ENCODE measurements at places on chromosomes 7 and 10.

DNA sequence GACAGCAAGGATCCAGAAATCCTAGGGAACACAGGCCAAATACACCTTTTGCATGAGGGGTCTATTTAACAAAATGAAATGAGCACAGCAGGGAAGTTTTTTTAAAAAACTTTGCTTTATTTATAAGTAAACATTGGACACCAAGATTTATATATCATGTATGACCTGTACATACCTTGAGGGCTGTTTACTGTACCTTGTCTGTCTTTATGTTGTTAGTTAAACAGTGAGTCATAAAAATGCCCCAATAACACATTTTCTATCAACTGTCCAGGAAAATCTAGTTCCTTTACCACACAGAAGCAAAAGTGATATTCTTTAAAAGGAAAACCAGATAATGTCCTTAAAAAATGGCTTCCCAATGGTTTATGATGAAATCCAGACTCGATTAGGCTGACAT lies 45.1 kb upstream of the AGR3 start:
- no peak for DNase-seq

- no peak for DNase-seq
Observed at GRCh38 chr10:34374356-34375045, 440.6 kb downstream of the PARD3 start.

DNA sequence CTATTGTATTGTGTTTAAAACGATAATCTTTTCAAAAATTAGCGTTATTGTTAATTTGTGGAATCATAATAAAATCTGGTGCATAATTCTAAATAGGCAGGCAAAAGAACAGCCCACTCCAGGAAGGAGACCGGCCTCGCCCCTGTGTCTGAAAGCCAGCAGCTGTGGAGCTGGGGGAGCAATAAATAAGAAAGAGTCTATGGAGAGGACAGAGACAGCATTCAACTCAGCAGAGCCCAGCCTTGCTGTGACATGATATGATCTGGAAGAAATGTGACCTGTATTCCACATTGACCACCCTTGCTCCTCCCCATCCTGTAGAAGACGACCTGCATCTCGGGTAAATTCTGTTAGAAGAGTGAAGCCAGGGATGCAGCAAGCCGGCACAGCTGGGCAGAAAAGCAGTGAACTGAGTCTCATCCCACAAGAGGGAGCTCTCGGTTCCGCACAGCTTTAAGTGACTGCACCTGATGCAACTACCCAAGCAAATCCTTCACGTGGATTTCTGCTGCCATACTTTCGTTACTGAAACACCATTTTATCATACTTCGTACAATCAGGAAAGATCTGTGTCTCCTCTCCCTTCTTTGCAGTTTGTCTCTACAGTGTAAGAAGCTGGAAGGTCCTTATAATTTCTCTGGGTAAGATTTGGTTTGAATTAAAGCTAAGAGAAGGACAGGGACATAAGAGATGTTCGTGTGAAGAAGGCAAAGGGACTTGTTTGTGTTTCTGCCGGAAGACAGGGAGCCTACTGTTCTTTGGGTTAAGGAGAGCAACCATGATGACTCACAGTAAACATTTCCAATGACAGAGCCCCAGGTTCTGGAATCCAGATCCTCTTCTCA lies 427.1 kb downstream of the GPAM start:
- DNase-seq: peak; percentile 64

GRCh38 chr7:38806912-38807311 lies 102.1 kb downstream of the VPS41 start:
- no peak for DNase-seq

DNA sequence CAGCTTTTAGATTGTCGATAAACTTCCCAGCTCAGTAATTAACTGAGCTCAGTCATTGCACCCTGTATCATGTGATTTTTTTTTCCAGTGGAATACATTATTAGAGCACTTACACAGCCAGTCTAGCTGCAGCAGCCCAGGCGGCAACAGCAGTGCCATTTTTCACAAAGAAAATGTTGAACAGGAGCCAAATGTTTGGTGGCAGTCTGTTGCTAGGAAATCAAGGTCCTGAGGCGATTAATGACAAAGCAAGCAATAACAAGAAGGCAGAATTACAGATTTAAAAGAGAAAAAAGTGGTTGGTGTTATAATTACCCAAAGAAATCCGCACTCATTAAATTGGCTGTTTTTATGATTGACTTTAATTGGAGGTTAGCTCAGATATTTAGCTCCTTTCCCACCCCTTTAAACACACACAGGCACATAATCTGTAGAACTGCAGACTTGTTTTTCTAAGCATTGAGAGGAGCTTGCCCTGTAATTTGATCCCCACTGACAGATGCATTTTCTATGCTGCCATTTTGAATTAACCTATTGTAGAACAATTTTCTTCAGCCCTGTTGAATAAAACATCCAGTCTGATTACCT lies 267.4 kb downstream of the ADK start:
- DNase-seq: no peak

GRCh38 chr7:143002898-143003297 lies 24.0 kb downstream of the OR9A2 start:
- DNase-seq: no peak

DNA sequence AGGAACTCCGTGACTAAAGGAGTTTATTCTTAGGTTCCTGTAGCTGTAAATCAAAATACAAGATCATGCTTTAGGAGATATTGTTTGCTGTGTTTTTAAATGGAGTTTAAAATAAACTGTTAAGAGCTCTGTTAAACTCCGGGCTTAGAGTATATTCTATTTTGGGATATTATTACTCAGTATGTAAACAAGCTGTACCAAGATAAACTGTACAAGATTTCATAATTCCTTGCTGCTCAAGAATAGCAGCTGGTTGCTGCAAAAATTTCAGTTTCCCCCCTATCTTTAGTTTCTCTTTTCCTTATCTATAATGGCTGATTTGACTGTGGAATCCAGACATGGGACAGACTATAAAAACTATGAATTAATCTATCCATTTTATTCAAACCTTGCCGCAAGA lies 215.7 kb downstream of the HTR7 start:
- no peak for DNase-seq

GRCh38 chr7:87164433-87164832 lies 12.2 kb downstream of the DMTF1 start:
- DNase-seq: no peak

DNA sequence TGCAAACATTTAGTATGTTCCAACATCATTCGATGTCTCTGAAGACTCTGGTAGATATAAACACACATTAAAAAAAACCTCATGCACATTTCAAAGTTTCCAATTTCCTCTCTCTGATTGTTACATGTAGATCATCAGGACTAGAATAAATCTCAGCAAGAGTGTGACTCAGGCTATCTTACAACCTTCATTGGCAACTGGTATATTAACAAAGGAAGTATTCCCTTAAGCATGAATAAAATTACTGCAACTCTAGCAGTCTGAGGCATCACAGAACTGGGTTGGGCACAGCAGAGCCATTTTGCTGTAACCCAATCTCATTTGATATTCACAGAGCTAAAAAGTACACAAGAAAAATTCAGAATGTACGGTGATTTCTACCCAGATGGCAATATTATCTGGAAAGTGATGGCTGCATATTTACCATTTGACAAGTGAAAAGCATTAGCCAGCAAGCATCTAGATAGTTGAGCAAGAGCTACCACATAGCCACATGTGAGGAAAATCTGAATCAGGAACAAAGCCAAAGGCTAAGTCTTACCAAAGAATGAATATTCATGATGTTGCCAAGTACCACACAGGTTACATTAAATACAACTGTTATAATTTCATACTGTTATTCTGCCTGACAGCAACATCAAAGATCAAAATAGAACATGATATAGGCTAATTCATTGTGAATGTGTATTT lies 232.2 kb downstream of the CRPPA start:
- peak; percentile 21 for DNase-seq

DNA sequence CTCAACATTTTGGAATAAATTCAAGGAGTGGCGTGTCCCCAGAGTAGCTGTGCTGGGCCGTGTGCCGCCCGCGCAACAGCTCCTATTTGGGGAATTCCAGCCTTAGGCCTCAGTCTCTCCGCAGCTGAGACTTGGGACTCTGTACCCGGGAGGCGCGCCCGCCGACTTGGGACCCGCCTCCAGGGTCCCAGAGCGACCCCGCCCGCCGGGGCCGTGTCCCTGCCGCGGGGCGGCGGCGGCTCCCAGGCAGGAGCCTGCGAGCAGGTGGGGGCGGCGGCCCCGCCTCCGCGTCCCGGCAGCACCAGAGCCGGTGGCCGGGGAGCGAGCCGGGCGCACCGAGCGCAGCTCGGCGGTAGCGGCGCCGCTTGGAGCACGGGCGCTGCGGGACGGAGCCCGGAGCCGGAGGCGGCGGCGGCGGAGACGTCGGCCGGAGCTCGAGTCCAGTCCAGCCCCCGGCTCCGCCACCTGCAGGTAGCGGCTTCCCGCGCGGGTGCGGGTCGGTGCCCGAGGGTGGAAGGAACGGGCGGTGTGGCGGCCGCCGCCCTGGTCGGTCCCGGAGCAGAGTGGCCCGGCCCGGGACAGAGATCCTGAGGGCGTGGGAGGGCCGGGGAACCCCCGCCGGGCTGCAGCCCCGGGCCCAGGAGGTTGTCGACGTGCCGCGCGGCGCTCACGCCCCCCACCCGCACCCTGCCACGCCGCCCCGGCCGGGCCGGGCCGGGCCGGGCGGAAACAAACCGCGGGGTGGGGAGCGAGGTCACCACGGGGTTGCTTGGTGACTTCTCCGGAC lies at the start of gene WIPF3:
TSS of gene WIPF3 (plus strand) at position 301 of the 787 bp plus-strand sequence. CDS start 28,217 bp downstream, outside the sequence.
- DNase-seq: no peak

DNA sequence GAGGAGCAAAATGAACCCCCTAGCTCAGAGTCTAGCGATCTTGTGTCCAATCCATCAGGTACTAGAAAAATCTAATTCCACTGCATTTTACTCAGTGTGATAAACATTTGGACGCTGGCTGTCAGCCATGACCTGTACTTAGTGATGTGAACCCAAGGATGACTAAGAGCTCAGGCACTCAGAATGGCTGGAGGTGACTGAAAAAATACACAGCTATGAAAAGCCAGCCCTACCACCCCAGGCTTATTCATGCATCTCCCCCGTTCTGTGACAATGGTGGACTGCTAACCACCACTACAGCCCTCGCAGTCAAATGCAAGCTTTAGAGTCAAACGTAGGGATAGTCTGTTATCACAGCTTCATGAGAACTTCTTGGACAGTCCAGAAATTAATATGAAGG lies 14.9 kb downstream of the AFAP1L2 start:
- DNase-seq: no peak

- DNase-seq: no peak
Observed at GRCh38 chr7:18806177-18806576, 310.6 kb downstream of the HDAC9 start.

DNA sequence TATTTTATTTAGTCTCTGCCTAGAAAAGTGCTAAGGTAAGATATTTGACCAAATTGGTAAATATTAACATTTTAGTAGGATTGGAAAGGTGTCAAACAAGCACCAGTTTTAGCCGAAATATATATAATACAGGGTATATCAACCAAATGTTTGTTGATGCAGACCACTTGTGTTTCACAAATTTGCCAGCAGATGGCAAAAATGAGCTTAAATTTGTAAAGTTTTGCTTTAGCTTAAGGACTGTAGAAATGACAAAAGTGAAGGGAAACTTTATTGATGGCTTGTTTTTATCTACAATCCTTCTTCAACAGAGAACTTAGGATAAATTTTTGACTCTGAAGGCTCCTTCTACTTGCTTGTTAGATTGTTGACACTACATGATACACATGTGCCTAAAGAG lies 4.8 kb upstream of the POLR1F start:
- DNase-seq: peak; percentile 45

- no peak for DNase-seq
Observed at GRCh38 chr7:84181628-84182027, 13.0 kb downstream of the SEMA3A start.

DNA sequence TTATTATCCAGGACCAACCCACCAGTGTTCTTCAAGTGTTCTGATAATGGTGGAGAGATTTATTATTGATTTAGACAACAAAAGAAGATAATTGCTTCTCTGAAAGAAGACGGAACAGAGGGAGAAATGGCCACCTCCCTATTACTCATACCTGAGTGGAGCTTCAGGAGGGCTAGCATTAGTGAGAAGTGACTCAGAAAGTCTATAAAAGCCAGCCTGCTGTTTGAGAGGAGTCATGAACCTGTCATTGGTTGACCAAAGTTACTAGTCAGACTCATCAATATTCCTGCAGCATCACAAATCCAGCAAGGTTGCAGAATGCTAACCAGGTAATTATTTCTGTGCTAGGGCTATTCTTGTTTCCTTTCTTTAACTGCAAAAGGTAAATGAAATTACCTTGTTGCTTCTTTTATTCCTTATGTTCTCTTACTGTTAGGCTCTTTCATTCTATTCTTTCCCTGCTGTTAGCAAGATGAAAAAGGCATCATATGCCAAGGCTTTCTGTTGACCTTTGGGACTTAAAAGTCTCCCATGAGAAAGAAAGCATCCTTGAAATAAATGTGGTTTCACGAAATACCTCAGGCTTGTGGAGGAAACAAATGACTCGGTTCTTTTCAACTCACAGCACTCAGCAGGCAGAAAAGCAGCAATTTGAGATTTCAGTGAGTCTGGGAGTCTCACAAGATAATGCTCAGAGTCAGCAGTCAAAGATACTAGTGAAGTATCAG lies 256.4 kb upstream of the PHYHIPL start:
- no peak for DNase-seq

GRCh38 chr10:116877391-116877790 lies 28.1 kb downstream of the ENO4 start:
- DNase-seq: no peak

GRCh38 chr10:132702601-132703418 lies 83.1 kb downstream of the NKX6-2 start:
- no peak for DNase-seq

DNA sequence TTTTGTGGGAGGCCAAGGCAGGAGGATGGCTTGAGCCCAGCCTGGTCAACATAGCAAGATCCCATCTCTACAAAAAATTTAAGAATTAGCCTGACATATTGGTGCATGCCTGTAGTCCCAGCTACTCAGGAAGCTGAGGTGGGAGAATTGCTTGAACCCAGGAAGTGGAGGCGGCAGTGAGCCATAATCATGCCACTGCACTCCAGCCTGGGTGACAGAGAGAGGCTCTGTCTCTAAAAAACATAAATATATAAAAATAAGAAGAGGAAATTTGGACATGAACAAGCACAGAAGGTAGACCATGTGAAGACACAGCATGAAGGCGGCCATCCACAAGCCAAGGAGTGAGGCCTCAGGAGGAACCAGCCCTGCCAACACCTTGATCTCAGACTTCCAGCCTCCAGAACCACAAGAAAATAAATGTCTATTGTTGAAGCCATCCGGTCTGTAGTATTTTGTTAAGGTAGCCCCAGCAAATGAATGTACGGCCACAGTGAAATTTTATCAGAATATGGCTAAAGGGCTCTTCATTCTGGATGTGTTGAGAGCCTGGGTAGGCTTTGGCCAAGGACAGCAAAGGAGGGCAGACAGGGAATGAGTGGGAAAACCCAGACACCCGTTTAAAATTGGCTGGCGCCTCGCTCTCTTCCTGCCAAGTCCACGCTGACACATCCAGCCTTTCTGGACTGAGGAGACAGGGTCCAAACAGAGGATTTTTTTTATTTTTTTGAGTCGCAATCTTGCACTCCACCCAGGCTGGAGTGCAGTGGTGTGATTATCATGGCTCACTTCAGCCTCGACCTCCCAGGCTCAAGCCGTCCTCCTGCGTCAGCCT lies 12.9 kb upstream of the GRID2IP start:
- no peak for DNase-seq
